GM18507 (cell line): ENCODE measurements at places on chromosomes 7 and 10.

DNA sequence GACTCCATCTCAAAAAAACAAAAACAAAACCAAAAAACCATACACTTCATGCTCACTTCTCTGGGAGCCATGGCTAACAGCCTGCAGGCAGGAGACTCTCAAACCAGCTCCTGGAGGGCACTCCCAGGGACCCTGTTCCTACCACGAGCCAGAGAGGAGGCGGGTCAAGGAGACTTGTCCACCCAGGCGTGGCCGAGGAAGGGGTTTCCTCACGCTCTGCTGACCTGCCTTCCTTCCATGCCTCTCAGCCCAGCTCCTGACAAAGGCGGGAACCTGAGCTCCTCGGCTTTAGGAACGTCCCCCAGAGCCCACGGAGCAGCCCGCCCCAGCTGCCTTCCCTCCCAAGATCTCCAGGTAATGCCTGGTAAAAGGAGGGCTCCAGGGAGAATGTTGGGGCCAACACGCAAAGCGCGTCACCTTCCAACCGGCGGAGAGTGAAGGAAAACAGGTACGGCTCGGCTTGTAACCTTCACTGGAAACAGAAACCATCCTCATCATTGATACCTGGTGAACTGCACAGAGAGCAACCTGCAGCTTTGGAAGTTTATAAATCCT is 9.5 kb downstream of the GPR146 start:
- no peak for DNase-seq

DNA sequence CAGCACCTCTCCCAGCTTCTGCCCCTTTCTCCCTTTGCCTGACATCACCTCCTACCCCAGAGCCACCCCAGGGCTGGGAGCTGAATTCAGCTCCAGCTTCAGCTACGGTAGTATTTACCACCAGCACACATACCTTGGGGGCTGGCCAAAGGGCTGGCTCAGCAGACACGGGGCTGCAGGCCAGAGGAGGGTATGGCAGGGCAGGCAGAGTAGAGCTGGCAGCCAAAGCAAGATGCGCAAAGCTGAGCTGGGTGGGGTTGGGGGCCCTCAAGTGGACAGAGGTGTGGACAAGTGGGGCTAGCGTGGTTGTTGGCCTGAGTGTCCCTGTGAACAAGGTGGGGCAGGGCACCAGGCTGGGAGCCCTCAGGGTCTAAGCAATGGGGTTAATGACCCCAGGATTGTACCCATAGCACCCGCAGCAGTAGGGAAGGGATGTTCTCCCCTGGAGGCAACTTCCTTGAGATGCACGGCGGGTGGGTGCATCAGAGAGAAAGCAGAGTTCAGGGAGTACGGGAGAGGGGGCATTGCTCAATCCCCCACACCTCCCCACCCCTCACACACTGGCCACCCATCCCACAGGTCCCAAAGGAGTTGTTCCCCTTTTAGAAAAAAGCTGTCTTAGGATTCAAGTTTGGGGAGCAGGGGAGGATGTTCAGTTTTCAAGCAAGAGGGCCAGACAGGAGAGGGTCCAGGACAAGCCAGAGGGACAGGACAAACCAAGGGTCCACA is 8.0 kb downstream of the VSIR start:
- DNase-seq: no peak

DNA sequence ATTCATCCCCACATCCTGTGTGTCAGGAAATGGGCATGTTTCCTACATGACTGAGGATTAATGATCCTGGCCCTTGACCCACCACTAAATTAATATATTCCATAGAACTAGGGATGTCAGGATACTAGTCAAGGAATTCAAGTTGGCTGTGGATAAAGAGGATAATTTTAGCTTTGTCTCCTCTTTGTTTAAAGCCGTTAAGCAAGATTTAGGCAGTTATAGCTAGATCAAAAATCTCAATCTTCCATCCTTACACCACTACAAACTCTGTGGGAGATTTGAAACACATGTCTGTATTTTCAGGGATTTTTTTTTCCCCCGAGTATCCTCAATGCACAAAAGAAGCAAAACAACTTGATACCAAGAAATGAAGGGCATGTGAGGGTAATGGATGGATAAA is 417.1 kb downstream of the MAGI2 start:
- DNase-seq: no peak

- DNase-seq: no peak
These were observed 421.1 kb downstream of the DNAJB6 start for GRCh38 chr7:157757776-157758467.

- DNase-seq: no peak
These were observed 10.9 kb upstream of the TAS2R39 start for GRCh38 chr7:143172354-143172753.
